Activated T-helper 9 cell treated with anti-CD3 and anti-CD28 coated beads, Interleukin-2, amount 50 U/mL, for 16 hours (primary cell): ENCODE measurements at places on chromosomes 2 and 18.

- DNase-seq: no peak
These were observed 65.0 kb downstream of the NOL4 start for GRCh38 chr18:34159691-34160185.

GRCh38 chr2:239831861-239832489 is 193.2 kb downstream of the NDUFA10 start:
- no peak for DNase-seq

DNA sequence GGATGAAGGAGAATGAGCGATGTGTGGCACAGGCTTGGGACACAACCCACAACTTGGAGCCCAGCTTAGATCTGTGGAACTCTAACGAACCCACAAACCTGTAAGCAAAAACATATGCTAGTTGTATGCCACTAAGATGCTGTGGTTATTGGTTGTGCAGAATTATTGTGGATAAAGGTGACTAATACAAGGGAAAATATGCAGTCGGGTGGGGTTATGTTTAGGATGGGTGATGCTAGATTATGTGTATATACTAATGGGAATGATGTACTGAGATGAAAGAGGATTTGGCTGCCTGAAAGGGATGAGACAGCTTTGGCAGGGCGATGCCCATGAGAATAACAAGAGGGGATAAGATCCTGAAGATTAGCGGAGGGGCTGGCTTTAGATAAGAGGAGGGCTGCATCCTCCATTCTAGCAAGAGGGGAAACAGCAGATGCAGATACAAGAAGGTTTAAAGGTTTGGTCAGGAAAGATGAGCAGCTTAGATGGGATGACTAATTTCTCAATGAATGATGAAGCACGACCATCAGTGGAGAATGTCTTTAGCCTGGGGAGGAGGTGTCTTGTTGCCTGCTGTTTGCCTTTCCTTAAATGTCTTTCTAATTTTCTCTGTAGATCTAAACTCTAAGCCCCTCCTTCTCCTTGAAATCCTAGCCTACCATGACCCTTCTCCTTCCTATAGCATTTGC is 49.6 kb downstream of the GALNT14 start:
- DNase-seq: no peak

- no peak for DNase-seq
These were observed 127.2 kb downstream of the SLC8A1 start for GRCh38 chr2:40324656-40325055.

DNA sequence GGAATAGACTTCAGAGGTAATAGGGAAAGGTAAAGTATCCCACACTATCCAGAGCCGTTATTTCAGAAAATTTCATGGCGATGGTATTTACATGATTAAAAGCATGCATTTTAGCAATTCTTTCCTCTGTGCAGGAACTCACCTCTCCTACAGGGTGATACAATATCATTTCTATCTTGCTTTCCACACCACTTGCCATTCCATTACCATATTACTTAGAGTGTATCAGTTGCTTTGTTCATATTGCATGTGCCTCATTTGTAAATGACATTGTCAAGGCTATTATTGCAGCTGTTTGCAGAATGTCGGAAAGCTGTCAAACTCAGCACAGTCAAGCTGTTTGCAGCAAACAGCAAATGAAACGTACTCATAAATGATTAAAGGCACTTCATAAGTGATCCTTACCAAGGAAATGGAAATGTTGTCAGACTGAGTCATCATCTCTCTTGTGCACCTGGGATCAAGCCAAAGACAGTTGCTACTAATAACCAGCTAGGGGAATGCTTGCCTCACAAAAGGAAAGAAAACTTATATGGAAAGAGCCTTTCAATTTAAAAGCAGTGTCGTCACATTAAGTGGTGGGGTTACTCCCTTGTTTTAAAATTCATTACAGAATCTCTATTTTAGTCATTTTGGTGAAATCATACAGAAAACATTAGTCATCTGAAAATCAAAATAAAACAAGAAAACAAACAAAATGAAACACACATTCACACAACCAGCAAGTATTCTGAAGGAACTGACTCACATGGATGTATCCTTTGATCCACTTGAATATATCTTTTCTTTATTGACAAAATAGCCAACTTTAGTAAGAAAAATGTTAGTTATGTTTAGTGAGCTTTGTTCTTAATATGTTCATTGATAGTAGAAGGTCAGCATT is 1064.1 kb upstream of the CNTNAP5 start:
- DNase-seq: no peak

DNA sequence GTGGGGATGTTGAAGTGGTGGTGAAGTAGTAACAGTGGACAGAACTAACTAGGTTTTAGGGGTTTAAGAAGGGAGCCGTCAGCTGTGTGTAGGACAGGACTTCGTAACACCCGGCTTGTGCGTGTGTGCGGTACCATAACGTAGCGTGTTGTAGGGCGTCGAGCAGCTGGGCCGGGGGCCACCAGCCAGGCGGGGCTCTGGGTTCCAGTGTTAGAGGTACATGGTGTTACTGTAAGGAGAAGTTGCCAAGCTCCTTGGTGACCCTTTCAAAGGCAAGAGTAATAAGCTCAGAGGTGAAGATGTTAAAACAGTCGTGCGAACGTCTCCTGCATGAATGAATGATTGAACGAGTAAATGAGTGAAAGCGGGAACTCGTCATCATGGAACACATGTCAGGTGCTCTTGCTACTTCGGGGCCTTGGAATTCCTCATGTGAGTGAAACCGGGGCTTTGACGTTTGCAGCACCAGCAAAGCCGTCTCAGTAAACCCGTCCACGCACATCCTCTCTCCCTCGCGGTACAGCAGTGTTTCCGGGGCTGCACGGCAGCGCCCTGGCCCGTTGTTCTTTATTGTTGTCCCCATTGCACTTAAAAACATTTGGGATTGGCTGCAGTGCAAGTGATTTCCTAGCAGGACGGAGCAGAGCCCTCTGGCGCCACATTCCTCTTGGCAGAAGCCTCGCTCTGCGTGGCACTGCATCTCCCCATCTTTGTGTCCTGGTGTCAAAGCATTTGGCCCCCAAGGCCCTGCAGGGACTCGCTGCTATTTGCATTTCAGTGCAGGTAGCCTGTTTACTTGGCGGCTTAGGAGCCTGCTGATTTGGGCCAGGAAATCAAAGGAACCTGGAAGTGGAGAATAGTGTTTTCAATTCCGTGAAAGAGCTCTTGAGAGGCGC is 115.0 kb downstream of the GBX2 start:
- no peak for DNase-seq

DNA sequence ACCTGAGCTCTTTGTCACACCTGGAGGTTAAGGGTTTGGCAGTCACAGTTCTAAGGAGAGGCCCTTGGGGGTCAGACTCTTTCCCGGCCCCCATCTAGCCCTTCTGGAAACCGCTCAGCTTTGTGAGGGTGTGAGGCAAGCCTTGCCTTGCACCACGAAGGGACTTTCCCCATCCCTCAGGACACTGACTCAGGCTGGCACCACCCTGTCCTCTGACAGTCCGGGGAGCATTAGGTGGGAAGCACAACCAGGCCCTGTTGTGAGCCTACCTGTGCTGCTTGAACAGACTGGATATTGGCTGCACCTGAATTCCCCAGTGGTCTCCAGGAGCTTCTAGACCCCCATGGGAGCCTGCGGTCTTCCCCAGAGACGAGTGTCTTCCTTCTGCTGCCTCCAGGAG is 47.0 kb upstream of the GBX2 start:
- no peak for DNase-seq

- DNase-seq: no peak
These were observed 523.3 kb upstream of the SYT4 start for GRCh38 chr18:43800584-43800983.

GRCh38 chr2:223300326-223300725 is 248.3 kb downstream of the KCNE4 start:
- DNase-seq: no peak

- DNase-seq: no peak
These were observed 96.7 kb downstream of the LRP2 start for GRCh38 chr2:169265591-169265990.

GRCh38 chr2:88601286-88601685 is 26.0 kb downstream of the EIF2AK3 start:
- no peak for DNase-seq

DNA sequence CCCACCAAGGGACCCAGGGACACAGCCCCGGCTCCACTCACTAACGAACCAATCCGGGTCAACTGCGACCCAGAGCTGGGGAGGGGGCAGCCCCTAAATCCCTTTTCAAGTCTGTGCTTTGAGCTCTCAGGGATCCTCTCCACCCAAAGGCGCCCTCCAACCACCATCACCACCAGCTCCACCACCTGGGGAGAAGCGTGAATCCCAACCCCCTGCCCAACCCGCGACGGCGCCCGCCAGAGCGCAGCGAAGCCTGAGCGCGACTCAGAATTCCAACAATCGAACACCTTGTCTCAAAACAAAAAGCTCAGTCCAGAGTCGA is 497 bp downstream of the DSC3 start:
- no peak for DNase-seq

DNA sequence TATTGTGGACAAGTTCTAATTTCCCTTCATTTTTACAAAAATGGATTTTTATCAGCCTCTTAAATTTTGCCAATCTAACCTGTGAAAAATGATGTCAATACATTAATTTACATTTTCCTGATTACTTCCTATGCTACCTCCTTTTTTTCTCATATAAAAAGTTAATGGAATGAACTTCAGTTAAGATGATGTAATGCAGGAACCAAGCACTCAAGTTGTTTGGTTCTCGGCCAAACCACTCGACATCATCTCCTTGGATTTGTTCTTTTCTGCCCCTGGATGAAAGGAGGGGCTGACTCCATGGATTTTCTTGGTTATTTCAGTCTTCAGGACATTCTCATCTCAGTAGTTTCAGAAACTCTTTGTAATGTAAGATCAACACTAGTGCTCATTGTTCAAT is 253.1 kb upstream of the NXPH2 start:
- no peak for DNase-seq

GRCh38 chr2:37881397-37881796 is 43.7 kb upstream of the RMDN2 start:
- no peak for DNase-seq

DNA sequence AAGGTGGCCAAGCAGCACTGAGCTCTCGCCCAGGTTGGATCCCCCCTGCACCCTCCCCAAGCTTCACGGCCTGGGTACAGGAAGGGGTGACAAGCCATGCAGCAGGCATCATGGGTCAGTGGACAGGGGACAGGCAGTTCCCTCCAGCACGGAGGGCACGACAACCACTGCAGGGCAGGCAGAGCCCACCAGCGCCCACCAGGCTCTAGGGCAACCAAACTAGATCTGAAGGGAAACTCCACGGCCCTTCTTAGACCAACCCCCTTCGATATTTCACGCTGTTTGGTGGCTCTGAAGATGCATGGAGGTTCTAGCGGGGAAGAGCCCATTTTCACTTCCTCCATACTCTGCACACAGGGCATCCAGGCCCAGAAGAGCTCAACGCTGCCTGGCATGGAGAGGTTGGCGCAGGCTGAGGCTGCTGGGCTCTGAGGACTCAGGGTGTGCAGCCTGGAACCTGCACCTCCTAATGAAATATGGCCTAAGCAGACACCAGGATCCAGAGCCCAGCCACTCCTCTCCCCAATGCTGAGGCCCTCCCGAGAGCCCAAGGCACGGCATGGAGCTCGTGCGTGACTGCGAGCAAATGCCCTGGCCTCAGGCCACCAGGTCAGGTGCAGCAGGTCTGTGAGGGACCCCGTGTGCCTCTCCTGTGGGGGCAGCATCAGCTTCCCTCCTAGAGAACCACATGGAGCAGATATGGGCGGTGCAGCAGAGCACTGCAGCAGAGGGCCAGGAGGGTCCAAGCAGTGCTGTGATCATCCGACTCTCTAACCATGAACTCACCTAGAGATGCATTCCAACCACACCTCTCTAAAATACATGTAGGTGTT is 8.7 kb upstream of the MTERF4 start:
- no peak for DNase-seq

GRCh38 chr2:183060571-183061231 is 17.8 kb upstream of the DUSP19 start:
- DNase-seq: no peak

GRCh38 chr2:156562124-156562523 is 125.9 kb downstream of the GPD2 start:
- DNase-seq: no peak

- no peak for DNase-seq
These were observed 62.8 kb upstream of the DTNA start for GRCh38 chr18:34647251-34647650.

DNA sequence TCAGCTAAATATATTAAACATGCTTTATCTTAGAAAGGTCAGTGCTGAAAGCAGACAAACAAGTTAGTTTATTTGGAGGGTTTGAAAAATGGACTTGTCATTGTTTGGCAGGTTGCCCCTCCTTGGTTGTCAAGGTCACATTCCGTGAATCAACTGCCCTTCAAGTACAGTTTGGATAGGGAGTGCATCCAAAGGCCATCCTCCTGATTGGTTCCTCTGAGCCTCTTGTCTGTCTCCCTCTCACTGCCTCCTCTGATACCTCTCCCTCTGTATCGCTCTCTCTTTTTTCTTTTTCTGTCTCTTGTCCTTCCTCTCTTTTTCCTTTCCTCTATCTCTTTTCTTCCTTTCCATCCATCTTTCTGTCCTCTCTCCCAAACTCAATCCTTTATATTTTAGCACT is 5.4 kb downstream of the ITGAV start:
- DNase-seq: no peak

DNA sequence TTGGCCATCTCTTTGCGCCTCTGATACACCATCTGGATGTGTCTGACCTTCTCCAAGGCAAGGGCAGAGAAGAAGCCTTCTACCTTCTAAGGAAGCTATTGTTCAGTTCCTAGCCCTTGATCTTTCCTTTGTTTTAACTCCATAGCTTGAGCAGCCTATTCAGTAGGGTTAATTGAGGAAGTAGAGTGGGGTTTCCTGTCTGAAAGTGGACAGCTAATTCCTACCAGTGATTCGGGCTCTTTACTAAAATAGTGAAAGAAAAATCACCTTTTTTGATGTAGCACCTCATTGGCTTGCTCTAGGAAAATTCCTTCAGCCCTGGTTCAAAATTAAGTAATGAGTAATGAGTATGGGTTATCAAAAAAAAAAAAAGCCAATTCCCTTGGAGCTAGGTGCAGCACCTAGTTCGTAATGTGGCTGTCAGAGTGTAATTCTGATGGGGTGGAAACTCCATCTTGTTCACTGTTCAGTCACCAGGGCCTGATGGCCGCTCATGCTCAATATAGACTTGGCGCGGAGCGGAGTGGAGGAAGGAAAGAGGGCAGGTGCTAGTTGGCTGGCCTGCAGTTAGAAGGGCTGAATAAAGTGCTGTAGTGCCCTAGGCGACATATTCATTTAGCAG is 2.9 kb upstream of the MGAT5 start:
- DNase-seq: no peak

GRCh38 chr2:54691445-54692135 is 31.9 kb upstream of the EML6 start:
- DNase-seq: no peak
